Lung (tissue), 17 donors: ENCODE measurements at places on chromosomes 16 and 17. TPM values are rescaled to one million over a fixed set of nuclear protein-coding genes. Genes with fewer than 3 reads are reported as not detected.

GRCh38 chr17:33941744-33942143 is 313.3 kb upstream of the CCL2 start:
- H3K36me3 ChIP-seq: no peaks in the 10 kb centered on the region
- H3K27ac ChIP-seq: no peak overlapping the region
- DNase-seq: no peak
- no peaks in the 10 kb centered on the region for H3K4me1 ChIP-seq

- H3K36me3 ChIP-seq: no peaks in the 10 kb centered on the region
- DNase-seq: peak; percentile 63
- no peak overlapping the region for H3K27ac ChIP-seq
- H3K4me3 ChIP-seq: no peak overlapping the region
Measured at GRCh38 chr16:17070882-17071592, 399.7 kb downstream of the XYLT1 start.

Gene USB1
- 14.7 TPM for total RNA-seq

- DNase-seq: peak; percentile 42
- H3K27me3 ChIP-seq: no peaks in the 10 kb centered on the region
- peak overlapping the region; percentile 34 for H3K27ac ChIP-seq
- peaks cover 49% of the 10 kb centered on the region for H3K4me1 ChIP-seq
Measured at GRCh38 chr17:17119533-17119932, 77.3 kb downstream of the MPRIP start.

Gene SEPTIN12
- not detected for total RNA-seq
